ENCODE measurements at places on chromosomes 1 and 21.
A peak's percentile ranks its signal among the peaks of the same experiment; 100 is the strongest.

DNA sequence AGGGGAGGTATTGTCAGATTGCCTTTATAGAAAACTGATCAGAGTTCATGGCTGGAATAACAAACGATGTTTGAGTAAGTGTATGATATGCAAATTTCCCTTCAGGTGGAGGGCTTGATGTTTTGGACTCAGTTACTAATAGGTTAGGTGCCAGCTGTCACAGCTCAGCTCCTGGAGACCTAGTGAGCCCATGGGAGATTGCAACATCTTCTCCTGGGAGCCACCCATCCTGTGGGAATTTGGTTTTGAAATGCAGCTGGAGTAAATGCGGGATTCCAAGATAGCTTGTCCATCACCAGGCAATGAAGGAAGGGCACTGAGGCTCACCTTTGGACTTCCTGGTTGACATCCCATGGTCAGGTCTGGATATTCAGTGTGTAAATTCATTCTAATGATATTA lies 211.4 kb upstream of the NRIP1 start:
- DNase-seq: no peak

DNA sequence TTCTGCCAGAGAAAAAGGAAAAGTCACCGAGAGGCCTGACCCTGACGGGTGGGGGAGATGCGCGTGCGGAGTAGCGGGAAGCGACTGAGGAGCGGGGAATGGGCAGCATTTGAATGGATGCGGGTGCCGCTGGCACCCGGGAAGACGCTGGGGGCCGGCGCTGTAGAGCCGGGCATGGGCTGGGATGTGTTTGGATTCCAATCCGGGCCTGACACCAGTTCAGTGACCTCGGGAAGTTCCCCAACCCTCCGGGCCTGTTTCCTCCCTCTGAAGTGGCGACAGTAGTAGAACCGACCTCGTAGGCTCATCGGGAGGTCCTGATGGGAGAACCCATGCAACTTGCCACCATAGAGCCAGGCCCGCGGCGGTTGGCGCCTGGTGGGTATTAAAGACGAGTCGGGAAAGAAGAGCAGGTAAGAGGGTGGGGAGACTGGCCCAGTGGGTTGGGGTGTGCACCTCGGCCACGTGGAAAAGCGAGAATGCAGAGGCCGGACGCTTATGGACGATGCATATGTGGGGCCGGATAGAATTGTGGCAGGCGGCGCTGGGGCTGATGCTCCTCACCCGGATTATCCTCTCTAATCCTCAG lies 642 bp upstream of the SLC16A1 start:
- DNase-seq: peak; percentile 61

DNA sequence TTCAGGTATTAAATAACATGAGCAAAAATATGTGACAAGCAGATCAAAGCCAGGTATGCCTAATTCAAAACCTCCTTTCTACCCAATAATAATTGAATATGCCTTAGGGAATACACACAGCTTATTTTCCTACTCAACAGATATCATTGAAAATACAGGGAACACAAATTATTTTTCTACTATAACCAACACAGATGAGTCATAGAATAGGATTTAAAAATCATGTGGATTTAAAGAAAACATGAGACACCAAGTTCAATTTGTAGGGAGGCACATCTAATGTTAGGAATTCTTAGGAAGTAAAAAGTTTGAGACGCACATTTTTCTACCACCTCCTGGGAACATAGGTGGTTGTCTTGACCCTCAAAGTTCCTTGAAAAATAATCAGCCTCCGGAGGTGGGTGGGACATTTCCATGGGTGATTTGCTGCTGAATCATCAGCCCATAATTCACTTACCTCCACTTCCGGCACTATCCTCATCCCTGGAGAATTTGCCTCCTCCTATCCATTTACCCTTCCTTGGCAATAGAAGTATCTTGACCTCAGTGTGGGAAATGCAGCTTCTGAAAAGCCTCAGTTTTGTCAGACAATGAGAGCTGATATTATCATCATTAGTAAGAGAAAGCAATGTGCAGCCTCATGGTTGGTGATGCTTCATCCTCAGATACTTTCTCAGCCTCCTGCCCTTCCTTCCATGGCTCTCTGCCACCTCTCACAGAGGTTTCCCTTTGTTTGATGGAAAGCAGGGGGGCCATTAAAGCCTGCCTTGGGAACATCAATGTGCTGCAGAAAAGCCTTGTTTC lies 33.5 kb upstream of the RGS4 start:
- DNase-seq: no peak

DNA sequence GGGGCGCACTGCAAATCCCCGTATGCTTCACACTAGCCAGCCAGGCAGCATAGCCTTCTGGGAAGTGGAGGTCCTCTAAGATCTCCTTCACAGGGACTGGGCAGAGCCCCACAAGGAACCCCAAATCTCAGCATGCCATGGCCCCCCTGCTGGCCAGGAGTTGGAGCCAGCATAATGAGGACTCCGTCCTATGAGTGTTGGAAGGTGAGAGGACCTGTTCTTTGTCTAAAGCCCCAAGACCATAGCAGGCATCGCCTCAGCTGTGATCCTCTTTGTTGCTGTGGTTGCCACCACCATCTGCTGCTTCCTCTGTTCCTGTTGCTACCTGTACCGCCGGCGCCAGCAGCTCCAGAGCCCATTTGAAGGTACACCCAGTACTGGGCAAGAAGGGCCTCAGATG lies 1.5 kb downstream of the SHISA4 start:
- DNase-seq: no peak

- no peak for DNase-seq
Observed at GRCh38 chr1:70319750-70320149, 34.8 kb downstream of the ANKRD13C start.

DNA sequence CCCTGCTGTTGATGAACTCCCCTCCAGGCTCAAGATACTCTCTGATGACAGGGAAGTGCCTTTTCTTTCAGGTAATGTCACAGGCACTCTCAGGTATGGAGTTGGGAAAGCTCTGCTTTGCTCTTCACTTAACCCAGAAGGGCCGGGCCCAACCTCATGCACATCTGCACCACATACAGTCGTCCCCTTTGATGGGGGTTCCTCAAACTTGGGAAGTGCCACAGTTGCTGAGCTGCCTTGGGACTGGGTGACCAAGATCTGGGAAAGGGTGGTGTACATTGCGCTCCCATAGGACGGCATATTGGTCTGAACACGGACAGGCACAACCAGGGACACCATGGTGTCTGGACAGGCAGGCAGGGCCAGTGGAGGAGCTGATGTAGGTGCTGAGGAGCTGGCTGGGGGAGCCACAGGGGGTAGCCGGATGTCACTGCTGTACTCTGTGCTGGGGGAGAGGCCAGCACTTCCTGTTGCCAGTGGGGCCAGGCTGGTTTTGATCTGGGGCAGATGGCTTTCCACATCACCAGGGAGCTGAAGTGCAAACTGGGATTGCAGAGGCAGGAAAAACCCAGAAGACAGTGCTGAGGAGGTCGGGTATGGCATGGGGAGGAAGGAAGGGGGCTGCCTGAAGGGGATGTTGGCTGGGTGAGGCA lies 96.2 kb upstream of the EDN2 start:
- no peak for DNase-seq

DNA sequence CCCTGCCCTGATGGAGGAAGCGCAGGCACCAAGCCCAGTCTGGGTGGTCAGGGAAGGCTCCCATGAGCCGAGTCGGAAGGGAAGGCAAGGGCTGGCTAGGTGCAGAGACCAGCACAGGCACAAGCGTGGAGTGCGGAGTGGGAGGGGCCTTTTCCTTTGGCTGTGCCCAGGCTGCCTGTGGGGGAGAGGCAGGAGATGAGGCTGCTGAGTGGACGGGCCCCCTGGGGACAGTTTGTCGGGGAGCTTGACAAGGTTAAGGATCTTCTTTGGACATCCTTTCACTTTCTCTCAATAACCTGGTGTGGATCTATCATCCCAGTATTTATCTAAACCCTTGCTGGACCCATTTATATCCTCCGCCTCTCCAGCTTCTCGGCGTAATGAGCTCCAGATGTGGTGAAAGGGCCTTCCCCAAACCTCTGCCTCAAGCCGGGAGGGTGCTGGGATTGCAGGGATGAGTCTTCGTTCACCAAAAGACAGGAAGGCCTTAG lies 42.9 kb downstream of the EPHB2 start:
- DNase-seq: no peak

DNA sequence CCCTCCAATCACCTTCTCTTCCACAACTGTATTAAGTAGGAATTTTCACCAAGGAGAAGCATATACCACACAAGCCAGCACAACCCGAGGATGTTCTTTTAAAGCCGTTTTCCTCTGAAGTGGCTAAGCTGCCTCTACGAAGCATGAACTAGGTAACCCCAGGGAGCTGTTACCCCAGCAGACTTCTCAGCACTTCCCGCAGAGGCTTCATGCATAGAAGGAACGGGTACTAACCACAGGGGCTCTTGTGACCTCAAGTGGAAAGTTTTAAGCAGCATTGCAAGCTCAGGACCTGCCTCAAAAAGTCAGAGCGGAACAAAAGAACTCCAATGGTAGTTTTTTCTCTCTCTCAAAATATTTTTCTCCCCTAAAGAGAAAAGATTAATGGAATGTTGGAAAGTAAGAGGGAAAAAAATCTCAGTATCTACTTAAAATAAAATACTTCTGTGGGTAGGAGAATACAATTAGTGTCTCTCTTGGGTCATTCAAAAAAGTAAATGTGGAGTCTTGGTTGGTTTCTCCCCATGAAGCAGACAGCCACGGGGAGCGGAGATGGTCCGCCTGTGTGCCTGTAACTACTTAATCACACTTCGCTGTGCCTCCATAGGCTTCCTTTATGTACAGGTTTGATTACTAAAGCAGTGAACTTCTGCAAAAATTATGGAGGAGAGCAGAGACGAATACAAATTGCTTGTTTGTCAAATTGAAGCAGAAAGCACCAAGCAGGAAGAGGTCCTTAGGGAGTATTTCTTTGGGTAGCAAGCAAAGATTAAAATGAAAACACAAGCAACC lies 40.9 kb downstream of the STX6 start:
- no peak for DNase-seq

GRCh38 chr1:47506053-47506452 lies 68.2 kb downstream of the FOXD2 start:
- DNase-seq: no peak

DNA sequence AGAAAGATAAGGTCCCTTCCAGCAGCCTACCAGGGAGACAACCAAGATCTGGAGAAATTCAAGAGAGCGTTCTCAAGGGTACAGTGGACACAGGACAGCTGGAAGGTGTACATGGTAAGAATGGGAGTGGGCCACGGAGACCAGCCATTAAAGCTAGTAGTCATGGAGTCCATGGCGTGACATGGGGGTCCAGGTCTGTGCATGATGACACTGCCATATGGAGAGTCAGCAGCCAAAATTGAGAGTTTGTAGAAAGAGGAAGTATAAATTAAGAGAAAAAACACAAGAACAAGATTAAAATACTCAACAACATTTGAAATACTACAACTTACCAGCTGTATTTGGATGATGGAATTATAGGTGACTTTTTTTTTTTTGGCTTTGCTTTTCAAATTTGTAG lies 7.9 kb upstream of the LORICRIN start:
- no peak for DNase-seq

DNA sequence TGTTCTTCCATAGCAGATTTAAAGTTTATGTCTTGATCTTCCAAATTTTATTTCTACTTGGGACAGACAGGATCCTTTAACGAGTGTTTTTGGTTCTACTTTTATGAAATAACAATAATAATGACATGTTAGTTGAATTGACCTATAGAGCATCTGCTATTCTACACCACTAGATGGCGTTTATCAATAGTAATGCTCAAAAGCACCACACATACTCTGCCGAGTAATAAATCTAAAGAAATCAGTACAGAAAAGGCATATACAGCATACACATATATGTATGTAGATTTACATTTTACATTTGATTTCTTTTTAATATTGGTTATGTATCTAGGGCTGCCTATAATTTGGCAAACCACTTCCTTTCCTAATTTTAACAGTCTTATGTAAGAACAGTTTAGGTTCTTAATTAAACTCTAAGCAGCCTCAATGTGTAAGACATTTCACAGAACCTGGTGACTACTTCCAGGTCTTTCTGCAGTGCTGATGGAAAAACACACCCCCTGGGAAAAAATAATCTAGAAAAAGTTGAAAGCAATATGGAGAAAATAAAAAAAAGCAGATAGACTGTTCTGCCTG lies 5.9 kb upstream of the SIPA1L2 start:
- DNase-seq: peak; percentile 36

- peak; percentile 85 for DNase-seq
Observed at GRCh38 chr1:156726549-156727226, 1.6 kb upstream of the METTL25B start.

- peak; percentile 91 for DNase-seq
Observed at GRCh38 chr1:37807220-37807554, 403 bp upstream of the C1orf122 start.

DNA sequence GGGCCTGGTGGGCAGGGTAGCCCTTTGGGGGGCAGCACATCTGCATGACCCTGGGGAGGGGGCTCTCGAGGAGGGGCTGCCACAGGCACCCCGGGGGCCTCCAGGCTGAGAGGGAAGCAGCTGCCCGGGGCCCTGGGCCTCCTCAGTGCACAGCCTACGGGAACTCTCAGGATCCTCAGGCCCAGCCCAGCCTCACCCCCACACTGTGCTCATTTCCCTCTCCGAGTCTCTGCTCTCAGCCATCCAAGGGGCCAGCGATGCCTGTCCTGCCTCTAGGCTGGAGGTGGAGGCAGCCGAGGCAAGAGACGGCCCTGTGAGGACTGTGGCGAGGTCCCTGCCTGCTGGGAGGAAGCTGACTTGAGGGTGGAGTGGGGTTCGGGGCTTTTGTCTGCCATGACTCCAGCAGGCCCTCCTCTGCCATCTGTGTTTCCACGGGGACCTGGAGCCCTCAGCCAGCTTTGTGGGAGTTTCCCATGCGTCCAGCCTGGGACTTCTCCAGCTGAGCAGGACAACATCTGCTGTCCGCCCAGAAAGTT lies 7.2 kb upstream of the PLEKHG5 start:
- no peak for DNase-seq

DNA sequence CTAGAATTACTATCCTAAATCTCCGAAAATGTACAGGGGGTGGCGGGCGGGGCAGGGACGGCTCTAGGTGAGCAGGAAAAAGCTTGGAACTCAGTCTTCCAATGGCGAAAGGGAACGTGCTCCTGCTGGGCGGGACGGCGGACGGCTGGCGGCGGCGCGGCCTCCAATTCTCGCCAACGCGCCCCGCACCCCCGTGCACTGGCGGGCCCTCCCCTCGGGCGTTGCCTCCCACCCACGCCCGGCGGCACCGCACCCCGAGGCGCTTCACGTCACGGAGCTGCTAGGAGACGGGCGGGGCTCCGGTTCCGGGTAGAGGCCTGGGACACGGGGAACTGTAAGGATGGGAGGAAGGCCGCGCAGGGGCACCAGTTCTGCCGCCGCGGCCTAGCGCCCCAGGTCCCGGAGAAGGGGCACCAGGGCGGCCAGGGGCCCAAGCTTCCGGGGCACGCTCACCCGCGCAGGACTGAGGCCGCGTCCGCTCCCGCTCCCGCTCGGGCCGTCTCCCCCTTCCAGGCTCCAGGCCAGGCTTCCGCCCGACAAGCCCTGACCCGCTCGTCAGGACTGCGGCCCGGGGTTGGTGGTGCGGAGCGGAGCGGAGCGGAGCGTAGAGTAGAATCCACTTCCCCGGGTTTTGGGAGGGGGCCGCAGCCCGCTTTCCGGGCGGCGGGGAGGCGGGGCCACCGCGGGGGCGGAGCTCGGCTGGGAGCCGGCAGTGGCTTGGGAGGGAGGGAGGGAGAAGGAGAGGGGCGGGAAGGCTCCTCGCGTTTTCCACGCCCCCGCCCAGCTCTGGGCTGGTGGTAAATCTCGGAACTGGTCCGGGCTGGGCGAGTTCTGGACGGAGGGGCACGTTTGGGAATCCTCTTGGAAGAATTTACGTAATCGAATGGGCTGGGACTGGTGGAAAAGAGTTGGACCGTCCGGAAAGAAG lies at the start of gene DDX59:
Gene DDX59 (minus strand): TSS at position 594 of the 928 bp plus-strand sequence. CDS start 3,167 bp downstream, outside the sequence.
- DNase-seq: peak; percentile 93

All from erythroblast (primary cell).